Mesothelial cell of epicardium (in vitro differentiated cells): ENCODE measurements at places on chromosomes 1 and 21. TPM values are rescaled to one million over a fixed set of nuclear protein-coding genes. Genes with fewer than 3 reads are reported as not detected.

- no peak for DNase-seq
Observed at GRCh38 chr1:20700636-20701215, 17.1 kb downstream of the KIF17 start.

DNA sequence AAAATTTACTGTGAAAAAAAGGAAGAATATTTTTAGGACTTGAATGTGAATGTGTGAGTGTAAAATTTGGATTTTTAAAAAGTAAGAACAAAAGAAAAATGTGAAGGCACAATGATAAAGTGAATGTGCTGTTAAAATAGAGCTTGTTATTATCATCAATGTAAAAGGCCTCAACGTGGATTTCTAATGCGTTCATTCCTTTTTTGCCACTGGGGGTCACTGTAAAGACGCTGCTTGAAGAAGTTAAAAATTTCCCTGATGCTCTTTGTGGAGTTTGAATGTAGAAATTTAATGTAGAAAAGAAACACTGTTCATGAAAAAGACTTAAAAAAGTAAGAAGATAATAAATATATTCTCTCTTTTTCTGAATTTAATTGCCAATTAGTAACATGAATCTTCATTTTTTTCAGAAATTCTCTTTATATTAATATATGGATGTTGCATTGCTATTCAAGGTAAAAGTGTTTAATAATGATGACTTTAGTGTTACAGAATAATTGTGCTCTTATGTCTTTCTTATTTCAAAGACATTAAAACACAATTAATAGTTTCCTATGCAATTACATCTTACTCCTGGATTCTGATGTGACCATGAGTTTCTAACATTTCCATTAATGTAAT lies 161.5 kb downstream of the DNM3 start:
- DNase-seq: no peak

GRCh38 chr1:184499616-184500015 lies 112.8 kb downstream of the C1orf21 start:
- DNase-seq: no peak

GRCh38 chr1:96820107-96820506 lies 98.5 kb downstream of the PTBP2 start:
- DNase-seq: no peak

DNA sequence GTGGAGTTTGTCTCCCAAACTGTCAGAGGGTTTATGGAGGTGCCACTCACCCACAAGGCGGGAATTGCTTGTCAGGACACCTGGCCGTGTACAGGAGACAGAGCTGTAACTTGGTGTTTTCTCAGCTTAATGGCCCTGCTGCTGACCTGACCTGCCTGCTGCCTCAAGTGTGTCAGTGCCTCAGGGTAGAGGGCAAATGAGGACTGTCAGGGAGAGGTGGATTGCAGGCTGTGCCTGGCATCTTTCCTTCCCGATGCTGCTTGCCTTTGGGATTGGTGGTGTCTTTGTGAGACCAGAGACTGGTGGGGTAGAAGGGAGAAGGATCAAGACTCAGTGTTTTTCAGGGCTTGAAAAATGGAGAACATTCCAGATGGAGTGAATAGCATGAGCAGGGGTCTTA lies 31.4 kb downstream of the TMEM53 start:
- DNase-seq: no peak

- DNase-seq: no peak
Observed at GRCh38 chr1:2611031-2611501, 21.8 kb downstream of the MMEL1 start.

- DNase-seq: no peak
Observed at GRCh38 chr1:47623557-47623940, 185.7 kb downstream of the FOXD2 start.

The SGIP1 gene
- 8.6 to 11.9 TPM (median 9.8 TPM) in 3 replicates for total RNA-seq

The EDN2 gene
- total RNA-seq: 2.7 to 4.1 TPM (median 3.5 TPM) in 3 replicates

The SYCP1 gene
- total RNA-seq: not detected in 3 replicates

The HOOK1 gene
- 57.2 to 73.7 TPM (median 67.6 TPM) in 3 replicates for total RNA-seq

The CD247 gene
- 0.13 to 0.36 TPM (median 0.22 TPM) in 3 replicates for total RNA-seq
